ENCODE measurements at places on chromosomes 4 and X. TPM values are rescaled to one million over a fixed set of nuclear protein-coding genes. Genes with fewer than 3 reads are reported as not detected.

DNA sequence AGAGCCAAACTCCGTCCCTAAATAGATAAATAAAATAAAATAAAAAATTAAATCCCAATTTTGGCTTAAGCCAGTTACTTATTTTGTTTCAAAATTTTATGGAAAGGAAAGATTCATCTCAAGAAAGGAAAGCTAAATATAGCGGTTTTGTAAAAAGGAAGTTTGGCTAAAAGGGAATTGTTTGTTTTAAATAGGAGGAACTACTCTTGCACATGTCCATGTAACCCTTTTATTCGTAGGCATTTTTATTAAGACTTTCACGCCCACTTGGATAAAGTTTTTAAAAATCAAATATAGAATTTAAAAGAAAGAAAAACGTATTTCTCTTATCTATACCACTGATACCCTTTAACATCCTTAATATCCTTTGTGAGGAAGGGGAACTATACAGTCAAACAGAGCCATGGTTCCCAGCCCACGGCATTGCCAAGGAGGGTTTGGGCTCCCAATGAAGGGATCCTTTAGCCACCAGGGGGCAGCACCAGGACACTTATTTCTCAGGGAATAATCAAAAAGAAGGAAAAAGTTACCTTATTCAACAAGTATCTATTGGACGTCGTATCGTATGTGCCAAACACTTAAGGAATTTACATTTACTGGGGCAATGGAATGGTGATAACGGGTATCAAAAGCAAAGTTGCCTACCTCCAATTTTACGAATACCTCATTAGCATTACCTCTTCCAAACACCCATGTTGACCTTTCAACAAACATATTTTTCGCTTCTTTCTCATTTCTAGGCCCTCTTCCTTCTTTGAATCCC lies 27.7 kb downstream of the CDKN2AIP start:
- no peaks in the 10 kb centered on the region for H3K36me3 ChIP-seq
- DNase-seq, result peak; percentile 94
- H3K27me3 ChIP-seq, result no peaks in the 10 kb centered on the region
- no peaks in the 10 kb centered on the region for H3K4me1 ChIP-seq
- no peak overlapping the region for H3K27ac ChIP-seq

GRCh38 chr4:72994670-72995069 lies 74.8 kb downstream of the COX18 start:
- no peak overlapping the region for H3K27ac ChIP-seq
- no peaks in the 10 kb centered on the region for H3K36me3 ChIP-seq
- no peak overlapping the region for H3K4me3 ChIP-seq
- no peak for DNase-seq

- H3K27ac ChIP-seq, result no peak overlapping the region
- H3K36me3 ChIP-seq, result no peaks in the 10 kb centered on the region
- no peak for DNase-seq
Observed at GRCh38 chr4:135934026-135934425, 1598.3 kb downstream of the PCDH18 start.

- H3K4me3 ChIP-seq, result no peak overlapping the region
- peak overlapping the region; percentile 12 for H3K27ac ChIP-seq
- no peak for DNase-seq
- no peaks in the 10 kb centered on the region for H3K27me3 ChIP-seq
- no peaks in the 10 kb centered on the region for H3K4me1 ChIP-seq
- no peaks in the 10 kb centered on the region for H3K36me3 ChIP-seq
Observed at GRCh38 chr4:158777423-158778155, 8.8 kb downstream of the FNIP2 start.

GRCh38 chrX:22081475-22082092 lies 49.5 kb downstream of the PHEX start:
- H3K27ac ChIP-seq, result no peak overlapping the region
- H3K27me3 ChIP-seq, result no peaks in the 10 kb centered on the region
- H3K36me3 ChIP-seq, result no peaks in the 10 kb centered on the region
- no peaks in the 10 kb centered on the region for H3K4me1 ChIP-seq
- peak; percentile 61 for DNase-seq

- no peak for DNase-seq
- H3K4me1 ChIP-seq, result no peaks in the 10 kb centered on the region
- no peak overlapping the region for H3K4me3 ChIP-seq
- H3K27ac ChIP-seq, result no peak overlapping the region
Observed at GRCh38 chr4:7464259-7464655, 29.5 kb upstream of the PSAPL1 start.

DNA sequence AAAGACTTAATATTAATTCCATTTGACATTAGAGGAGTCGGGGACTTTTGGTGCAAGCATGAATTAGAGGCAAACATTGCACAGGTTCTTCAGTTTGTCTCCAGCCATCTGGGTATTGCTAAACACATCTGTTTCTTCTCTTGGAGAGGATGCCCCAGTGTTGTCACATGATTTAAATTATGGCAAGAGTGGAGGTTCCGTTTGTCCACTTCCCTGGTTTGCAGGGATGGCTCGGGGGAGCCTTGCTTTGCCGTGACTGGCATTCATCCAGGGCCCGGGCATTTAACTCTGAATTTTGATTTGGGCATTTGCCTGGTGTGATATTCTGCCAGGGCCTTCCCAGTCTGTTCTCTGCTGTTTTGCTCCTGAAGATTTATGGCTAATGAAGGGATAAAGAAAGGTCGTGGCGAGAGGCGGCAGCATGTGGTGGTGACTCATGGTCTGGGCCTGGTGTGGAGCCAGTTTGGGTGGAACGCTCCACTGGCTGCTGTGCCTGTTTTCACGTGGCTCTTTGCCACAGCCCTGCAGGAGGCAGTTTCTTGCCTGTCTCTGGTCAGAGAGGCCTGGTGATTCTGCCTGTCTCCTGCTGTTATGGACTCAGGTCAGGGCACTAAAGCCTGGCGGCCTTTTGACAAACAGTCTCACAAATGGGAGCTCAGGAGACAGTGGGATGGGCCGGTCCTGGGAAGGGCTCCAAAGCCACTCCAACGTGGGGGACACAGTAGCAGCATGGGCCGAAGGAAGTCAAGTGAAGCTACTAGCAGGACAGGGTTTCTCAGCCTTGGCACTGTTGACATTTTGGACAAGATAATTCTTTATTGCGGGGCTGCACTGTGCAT lies 99.4 kb upstream of the PGRMC2 start:
- no peaks in the 10 kb centered on the region for H3K36me3 ChIP-seq
- H3K4me1 ChIP-seq, result peaks cover 24% of the 10 kb centered on the region
- H3K27me3 ChIP-seq, result no peaks in the 10 kb centered on the region
- peak overlapping the region; percentile 49 for H3K27ac ChIP-seq
- peak; percentile 87 for DNase-seq

- DNase-seq, result no peak
- H3K27ac ChIP-seq, result no peak overlapping the region
- no peak overlapping the region for H3K4me3 ChIP-seq
- no peaks in the 10 kb centered on the region for H3K4me1 ChIP-seq
- H3K36me3 ChIP-seq, result no peaks in the 10 kb centered on the region
- H3K27me3 ChIP-seq, result no peaks in the 10 kb centered on the region
Observed at GRCh38 chr4:71367546-71367945, 28.7 kb downstream of the SLC4A4 start.

- no peak overlapping the region for H3K27ac ChIP-seq
- H3K4me1 ChIP-seq, result no peaks in the 10 kb centered on the region
Observed at GRCh38 chr4:47271291-47271690, 192.2 kb downstream of the COMMD8 start.

GRCh38 chr4:165600959-165601683 lies 222.3 kb downstream of the CPE start:
- H3K4me1 ChIP-seq, result no peaks in the 10 kb centered on the region
- no peak overlapping the region for H3K27ac ChIP-seq
- H3K36me3 ChIP-seq, result no peaks in the 10 kb centered on the region
- DNase-seq, result no peak

DNA sequence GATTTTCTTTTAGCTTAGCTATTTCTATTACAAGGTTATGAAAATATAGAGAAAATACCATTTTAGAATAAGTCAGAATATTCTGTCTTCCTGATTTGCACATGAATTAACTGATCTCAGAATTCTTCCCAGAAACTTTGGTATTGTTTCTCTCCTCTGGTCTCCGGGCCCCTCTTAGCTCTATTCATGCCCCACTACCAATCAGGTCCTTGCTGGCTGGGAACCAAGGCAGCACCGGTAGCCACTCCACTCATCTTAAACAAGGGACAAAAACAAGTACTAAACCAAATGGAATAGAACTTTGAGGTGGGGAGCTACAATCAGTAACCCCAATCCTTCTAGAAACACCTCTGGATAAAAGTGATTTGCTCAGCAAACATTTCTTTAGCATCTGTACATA lies 64.3 kb downstream of the GPC3 start:
- DNase-seq, result no peak
- no peaks in the 10 kb centered on the region for H3K4me1 ChIP-seq
- no peaks in the 10 kb centered on the region for H3K27me3 ChIP-seq
- no peak overlapping the region for H3K4me3 ChIP-seq

DNA sequence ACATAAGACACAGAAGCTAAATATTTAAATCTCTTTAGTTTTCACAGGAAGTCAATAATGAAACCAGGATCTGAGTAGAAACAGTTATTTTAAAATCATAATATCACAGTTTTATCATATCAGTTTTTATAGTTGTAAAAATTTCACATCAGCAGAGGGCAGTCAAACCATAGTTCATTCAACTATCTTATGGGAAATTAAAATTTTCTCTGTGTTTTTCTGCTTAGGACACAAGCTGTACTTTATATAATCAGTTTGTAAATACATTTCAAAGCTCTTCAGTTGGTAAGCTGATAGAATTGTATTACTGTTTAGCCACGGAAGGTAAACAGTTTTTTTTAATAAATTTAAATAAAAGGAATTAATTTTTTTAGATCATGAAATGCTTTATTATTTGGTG lies 204.8 kb upstream of the NUDT6 start:
- H3K27ac ChIP-seq, result no peak overlapping the region
- no peaks in the 10 kb centered on the region for H3K27me3 ChIP-seq
- no peaks in the 10 kb centered on the region for H3K36me3 ChIP-seq
- no peak overlapping the region for H3K4me3 ChIP-seq
- DNase-seq, result no peak

GRCh38 chrX:39477762-39478120 lies 620.0 kb downstream of the BCOR start:
- no peak overlapping the region for H3K27ac ChIP-seq
- H3K4me1 ChIP-seq, result no peaks in the 10 kb centered on the region
- no peaks in the 10 kb centered on the region for H3K27me3 ChIP-seq
- no peaks in the 10 kb centered on the region for H3K36me3 ChIP-seq

DNA sequence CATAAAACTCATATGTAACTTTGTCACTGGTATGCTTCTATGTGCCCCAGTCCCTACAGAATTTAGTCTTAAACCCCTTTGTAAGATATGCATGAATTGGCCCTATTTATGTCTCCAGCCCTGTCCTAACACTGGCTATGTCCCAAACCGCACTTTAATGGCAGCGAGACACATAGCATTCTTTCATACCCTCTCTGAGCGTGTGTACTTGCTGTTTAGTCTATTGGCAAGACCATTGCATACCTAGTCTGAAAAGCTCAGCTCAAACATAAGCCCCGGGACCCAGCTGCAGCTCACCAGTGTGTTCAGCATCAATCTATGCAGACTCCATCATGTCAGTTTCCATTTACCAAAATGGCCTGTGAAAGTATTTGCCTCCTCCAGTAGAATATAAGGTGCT lies 1018.4 kb upstream of the TENM3 start:
- no peaks in the 10 kb centered on the region for H3K36me3 ChIP-seq
- no peak overlapping the region for H3K27ac ChIP-seq
- no peak overlapping the region for H3K4me3 ChIP-seq
- DNase-seq, result no peak
- no peaks in the 10 kb centered on the region for H3K27me3 ChIP-seq

DNA sequence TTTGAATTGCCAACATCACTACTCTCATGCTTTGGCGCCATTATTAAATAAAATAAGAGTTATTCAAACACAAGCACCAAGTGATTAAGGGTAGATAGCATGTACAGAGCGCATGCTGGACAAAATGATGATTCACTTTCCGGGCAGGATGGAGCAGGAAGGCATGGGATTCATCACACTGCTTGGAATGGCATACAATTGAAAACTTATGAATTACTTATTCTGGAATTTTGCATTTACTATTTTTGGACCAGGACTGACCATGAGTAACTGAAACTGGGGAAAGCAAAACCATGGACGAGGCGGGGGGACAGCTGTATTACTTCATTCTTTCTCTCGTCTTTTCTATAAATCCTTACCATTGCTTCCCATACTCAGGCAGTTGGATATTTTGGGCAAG lies 28.5 kb upstream of the FGF5 start:
- no peak overlapping the region for H3K27ac ChIP-seq
- H3K36me3 ChIP-seq, result no peaks in the 10 kb centered on the region
- DNase-seq, result no peak
- H3K27me3 ChIP-seq, result no peaks in the 10 kb centered on the region

- H3K4me1 ChIP-seq, result peaks cover 3% of the 10 kb centered on the region
- H3K27me3 ChIP-seq, result no peaks in the 10 kb centered on the region
- no peaks in the 10 kb centered on the region for H3K36me3 ChIP-seq
Observed at GRCh38 chr4:138951764-138952163, 63.8 kb upstream of the NOCT start.

GRCh38 chr4:36476135-36476534 lies 194.7 kb downstream of the DTHD1 start:
- H3K4me3 ChIP-seq, result no peak overlapping the region
- no peaks in the 10 kb centered on the region for H3K36me3 ChIP-seq
- no peaks in the 10 kb centered on the region for H3K27me3 ChIP-seq
- no peaks in the 10 kb centered on the region for H3K4me1 ChIP-seq
- no peak overlapping the region for H3K27ac ChIP-seq

- H3K27ac ChIP-seq, result no peak overlapping the region
- H3K36me3 ChIP-seq, result no peaks in the 10 kb centered on the region
- no peak overlapping the region for H3K4me3 ChIP-seq
- H3K4me1 ChIP-seq, result no peaks in the 10 kb centered on the region
- DNase-seq, result no peak
Observed at GRCh38 chr4:3034231-3034630, 40.1 kb downstream of the HTT-AS start.

GRCh38 chr4:92387459-92388069 lies 83.8 kb downstream of the GRID2 start:
- no peak overlapping the region for H3K27ac ChIP-seq
- H3K27me3 ChIP-seq, result no peaks in the 10 kb centered on the region
- no peaks in the 10 kb centered on the region for H3K4me1 ChIP-seq
- no peak for DNase-seq
- no peak overlapping the region for H3K4me3 ChIP-seq

DNA sequence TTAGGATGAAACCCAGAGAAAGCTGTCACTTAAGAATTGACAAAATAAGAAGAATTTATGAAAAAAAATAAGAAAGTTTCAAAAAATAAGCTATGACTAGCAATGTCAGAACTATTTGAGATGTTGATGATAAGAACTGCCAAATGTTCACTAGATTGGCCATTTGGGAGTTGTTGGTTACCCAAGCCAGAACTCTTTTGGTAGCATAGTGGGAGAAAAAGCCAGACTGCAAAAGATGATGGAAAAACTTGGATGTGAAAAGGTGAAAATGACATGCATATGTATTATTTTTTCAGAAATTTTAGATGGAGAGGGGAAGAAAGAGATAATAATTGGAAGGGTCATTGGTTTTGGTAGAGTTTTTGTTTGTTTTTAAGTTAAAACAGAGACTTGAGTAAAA lies 397.2 kb upstream of the ATOH1 start:
- DNase-seq, result no peak
- H3K4me1 ChIP-seq, result no peaks in the 10 kb centered on the region
- H3K27me3 ChIP-seq, result no peaks in the 10 kb centered on the region
- no peak overlapping the region for H3K27ac ChIP-seq
- H3K4me3 ChIP-seq, result no peak overlapping the region

XPNPEP2 gene
- 832 TPM for total RNA-seq

AMTN gene
- not detected for total RNA-seq

SCML2 gene
- 0.47 TPM for total RNA-seq

GRPEL1 gene
- 13.2 TPM for total RNA-seq

GEMIN8 gene
- 14.5 TPM for total RNA-seq

TMEM271 gene
- not detected for total RNA-seq

ABCG2 gene
- total RNA-seq, result 121 TPM

MAGEB1 gene
- not detected for total RNA-seq

SOWAHB gene
- 26.7 TPM for total RNA-seq

DDIT4L gene
- total RNA-seq, result not detected
